CD4-positive, alpha-beta T cell (primary cell): ENCODE measurements at places on chromosomes 7 and 10.

- DNase-seq, result no peak
These were observed 22.0 kb downstream of the SLC16A9 start for GRCh38 chr10:59687657-59688056.

- DNase-seq, result peak; percentile 70
These were observed 42.9 kb downstream of the MKLN1 start for GRCh38 chr7:131370523-131370968.

- DNase-seq, result no peak
These were observed 111.9 kb downstream of the CACNB2 start for GRCh38 chr10:18252086-18252485.

DNA sequence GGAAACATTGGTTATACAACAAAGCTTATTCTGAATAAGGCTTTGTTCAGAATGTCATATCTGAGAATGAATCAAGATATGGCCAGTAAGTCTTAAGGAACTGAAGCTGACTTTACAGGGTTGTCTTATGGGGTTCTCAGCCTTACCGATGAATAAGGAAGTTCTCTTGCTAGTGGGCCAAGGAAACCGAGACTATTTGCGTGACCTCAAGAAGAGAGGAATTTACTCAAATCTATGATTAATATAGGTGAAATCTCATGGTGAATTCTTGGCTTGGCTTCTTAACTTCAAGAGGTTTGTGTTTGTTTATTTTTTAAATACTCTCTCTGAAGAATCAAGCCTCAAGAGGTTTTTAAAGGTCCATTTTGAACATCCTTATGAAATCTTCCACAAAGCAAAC is 4.7 kb upstream of the MRLN start:
- DNase-seq, result no peak

GRCh38 chr10:2700626-2701305 is 366.6 kb upstream of the PFKP start:
- no peak for DNase-seq

DNA sequence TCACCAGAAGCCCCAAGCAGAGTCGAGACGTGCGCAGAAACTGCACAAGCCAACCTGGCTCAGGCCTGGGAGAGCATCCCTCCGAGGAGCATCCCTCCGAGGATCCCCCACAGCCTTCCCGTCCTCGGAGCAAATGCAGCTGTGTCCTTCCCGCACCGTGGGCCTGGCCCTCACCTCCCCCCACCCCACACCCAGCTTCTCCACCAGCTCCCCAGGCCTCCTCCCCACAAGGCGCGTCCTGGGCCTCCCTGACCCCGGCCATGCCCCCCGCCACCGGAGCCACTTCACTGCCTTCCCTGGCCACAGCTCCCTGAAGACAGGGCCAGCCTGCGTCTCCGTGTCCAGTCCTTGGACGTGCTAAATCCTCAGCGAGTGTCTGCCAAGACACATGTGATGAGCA is 60.6 kb downstream of the PTPRN2 start:
- DNase-seq, result no peak

GRCh38 chr7:69635555-69636185 is 37.4 kb downstream of the AUTS2 start:
- no peak for DNase-seq

DNA sequence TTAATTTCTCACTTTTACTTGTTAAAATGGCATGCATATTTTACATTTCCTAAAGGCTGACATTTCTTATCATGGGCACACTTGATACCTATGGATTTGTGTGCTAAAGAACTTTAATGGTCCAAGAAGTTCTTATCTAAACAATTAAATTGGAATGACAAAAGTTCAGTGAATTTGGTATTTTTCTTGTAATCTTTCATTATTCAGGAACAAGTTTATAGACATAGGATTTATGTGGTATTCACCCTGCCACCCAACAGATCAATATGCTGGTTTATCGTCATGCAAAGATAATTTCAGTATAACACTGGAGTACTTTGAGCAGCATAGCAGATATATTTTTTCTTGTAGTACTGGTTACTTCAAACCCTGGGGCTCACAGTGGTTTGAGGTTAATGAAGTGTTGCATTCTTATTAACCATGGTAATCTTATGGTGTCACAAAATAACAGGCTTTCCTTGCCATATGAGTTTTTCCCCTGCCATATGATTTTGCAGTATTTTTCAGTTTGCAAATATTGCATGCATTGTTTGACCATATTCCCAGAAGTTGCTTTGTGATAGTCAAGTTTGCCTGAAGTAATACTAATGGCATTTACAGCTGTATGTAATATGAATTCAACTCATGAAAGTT is 148.8 kb downstream of the PPP1R9A start:
- DNase-seq, result no peak

DNA sequence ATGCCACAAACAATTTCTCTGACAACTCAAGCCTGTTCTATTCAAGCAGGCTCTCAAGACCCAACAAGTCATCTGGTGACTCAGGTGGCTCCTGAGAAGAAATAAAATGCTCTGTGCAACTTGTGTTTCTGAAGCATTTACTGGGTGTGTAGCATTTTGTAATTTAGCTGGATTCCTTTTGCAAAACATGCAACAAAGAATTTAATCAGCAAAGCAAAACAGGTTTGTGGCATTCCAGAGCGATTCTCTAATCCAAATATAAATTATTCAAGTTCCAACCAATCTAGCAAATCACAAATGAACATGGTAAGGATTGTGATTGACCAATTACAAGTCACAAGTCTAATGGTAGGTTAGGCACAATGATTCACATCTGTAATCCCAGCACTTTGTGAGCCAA is 39.8 kb upstream of the C10orf67 start:
- DNase-seq, result no peak

DNA sequence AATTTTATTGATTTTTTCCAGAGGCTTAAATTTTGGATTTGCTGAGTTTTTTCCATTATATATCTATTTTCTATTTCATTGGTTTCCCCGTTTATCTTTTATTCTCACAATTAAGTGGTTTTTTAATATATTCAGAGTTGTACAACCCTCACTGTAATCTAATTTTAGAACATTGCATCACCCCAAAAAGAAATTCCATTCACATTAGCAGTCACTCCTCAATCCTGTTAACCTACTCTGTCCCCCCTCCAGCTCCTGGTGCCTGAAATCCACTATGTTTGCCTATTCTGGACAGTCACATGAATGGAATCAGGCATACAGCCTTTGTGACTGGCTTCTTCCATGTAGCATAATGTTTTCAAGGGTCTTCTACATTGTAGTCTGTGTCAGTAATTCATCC is 55.8 kb upstream of the ITGA8 start:
- DNase-seq, result no peak

DNA sequence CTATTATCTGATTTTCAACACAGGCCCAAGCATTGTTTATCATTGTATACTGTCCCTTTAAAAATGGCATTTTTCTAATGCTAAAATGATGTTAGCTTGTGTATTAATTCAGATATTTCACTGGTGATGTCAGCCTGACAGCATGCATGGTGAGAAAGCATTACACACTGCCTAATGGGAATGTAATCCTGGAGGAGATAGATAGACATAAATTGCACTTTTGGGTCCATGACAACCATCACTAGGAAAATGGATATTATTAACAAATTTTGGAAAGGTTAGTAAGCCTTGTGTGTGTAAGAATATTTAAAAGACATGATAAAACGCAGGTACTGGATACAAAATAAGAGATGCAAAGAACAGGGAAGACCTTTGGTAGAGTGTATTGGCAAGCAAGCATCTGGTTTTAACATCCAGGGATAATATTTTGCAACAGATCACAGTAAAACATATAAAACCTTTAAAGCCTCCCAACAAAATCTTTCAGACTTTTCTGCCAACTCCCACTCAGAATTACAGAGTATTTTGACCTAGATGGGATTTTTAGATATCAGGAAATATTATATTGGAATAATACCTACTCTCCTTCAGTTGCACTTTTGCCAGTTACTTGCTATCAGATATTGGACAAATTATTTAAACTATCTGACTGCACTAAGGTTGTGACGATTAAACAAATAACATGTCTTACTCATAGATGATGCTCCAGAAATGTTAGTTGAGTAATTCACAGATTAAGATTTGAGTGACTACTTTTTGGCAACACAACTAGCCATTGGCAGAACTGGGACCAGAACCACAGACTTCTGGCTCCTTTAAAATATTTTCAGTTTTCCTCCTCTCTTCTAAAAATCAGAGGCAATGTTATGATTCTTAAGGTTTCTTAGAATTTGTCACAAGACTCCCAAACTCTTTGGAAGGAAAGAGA is 291.6 kb upstream of the SEMA3C start:
- no peak for DNase-seq

DNA sequence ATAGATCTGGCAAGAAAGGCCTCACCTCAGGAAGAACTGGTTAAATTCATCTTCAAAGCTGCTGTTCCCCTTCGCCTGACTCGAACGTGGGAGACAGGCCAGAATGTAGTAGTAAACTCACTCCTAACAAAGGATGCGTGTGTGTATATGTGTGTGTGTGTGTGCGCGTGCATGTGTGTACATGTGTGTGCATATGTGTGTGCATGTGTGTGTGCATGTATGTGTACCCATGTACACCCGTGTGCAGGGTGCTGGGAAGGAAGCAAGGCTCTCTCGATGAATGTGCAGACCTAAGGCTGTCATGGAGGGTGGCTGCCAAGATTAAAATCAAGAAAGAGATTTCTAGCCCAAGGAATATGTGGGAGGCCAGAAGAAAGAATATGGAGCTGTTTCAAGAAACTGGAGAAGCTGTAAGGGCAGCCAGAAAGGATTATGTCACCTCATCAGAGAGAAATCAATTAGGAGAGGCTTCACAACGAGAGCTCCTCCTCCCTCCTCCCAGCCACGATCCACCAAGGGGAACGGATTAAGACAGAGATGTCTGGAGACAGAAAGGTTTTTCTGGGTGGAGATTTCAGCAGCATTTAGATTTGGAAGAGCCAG is 34.0 kb upstream of the LBX1 start:
- DNase-seq, result no peak

- no peak for DNase-seq
These were observed 148.7 kb downstream of the SLC16A9 start for GRCh38 chr10:59560990-59561389.
